ENCODE measurements at places on chromosomes 13 and 19. TPM values are rescaled to one million over a fixed set of nuclear protein-coding genes. Genes with fewer than 3 reads are reported as not detected.

The SERTM1 gene
- polyA plus RNA-seq: 0.69 TPM

The PRR19 gene
- 2.1 TPM for polyA plus RNA-seq

The SHISA7 gene
- 0.10 TPM for polyA plus RNA-seq

The CCDC70 gene
- not detected for polyA plus RNA-seq

The NOTCH3 gene
- polyA plus RNA-seq: 92.8 TPM

The ZNF285 gene
- 9.6 TPM for polyA plus RNA-seq

The F2RL3 gene
- polyA plus RNA-seq: 0.89 TPM

The DKKL1 gene
- polyA plus RNA-seq: 3.3 TPM

The PABPC3 gene
- polyA plus RNA-seq: 0.90 TPM

Measured in right renal pelvis (tissue), 4 donors.